Activated T-cell treated with anti-CD3 and anti-CD28 coated beads for 24 hours (primary cell): ENCODE measurements at places on chromosomes 2 and 18.

DNA sequence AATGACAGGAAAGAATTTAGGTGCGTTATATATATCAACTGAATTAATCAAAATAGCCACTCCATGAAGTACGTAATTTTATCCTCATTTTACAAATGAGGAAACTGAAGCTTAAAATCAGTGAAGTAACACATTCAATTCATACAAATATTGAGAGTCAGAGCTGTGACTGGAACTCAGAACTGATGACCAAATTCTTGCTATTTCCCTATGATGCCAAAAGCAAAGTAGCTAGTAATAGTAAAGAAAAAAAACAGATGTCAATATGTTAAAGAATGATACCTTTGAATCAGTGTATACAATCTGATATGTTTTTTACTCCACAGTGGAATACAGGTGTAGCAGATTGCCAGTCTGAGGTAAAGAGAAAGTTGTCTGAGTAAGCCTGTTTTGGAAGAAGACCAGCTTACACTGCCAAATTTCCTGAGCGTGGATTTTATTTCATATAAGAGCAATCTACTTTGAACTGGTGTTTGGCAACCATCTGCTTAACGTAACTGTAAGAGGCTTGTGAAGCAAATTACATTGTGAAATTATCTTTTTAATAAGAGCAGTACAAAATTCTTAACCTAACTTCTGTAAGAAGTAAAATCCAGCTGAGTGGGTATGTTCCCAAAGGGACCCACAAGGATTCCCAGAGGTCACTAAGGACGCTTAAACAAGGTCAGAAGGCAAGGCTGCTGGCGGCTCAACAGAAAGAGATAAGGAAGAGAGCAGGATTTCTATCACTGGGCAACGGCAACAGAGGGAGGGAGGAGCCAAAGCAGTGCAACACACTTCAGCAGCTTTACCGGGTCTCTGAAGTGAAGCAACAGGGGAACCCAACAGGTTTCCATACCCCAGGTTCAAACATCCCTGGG is 85.6 kb downstream of the IKZF2 start:
- DNase-seq: no peak

DNA sequence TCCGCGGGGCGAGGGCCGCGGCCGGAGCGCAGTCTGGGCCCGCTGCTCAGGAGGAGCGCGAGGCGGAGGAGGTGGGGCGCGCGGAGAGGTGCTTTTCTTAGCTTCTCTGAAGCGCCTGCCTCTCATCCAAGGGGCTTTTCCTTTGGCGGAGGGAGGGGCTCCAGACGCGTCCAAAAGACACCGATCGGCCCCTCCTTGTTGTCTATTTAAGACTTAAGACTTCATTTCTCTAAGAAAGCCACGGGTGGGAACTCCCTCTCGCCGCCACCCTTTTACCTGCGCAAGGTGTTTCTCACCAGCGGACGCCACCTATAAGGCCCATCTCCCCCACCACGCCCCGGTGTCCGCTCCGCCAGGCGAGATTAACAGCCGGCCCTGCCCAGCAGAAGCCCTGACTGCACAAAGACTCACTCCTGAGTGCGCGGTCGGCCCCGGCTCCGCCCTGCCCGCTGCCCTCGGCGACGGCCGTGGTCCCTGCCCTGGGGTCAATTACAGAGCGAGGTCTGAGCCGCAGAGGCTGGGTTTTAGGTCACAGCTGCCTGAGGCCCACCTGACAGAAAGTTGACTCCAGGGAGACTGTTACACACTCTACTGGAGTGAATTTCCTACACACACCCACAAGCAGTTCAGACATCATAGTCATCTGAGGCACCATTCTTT is at the start of gene DSC2:
Gene DSC2 (minus strand): TSS at position 397 of the 660 bp plus-strand sequence. CDS start 450 bp downstream, outside the sequence.
- no peak for DNase-seq

GRCh38 chr2:11016735-11017388 is 105.1 kb downstream of the KCNF1 start:
- no peak for DNase-seq

DNA sequence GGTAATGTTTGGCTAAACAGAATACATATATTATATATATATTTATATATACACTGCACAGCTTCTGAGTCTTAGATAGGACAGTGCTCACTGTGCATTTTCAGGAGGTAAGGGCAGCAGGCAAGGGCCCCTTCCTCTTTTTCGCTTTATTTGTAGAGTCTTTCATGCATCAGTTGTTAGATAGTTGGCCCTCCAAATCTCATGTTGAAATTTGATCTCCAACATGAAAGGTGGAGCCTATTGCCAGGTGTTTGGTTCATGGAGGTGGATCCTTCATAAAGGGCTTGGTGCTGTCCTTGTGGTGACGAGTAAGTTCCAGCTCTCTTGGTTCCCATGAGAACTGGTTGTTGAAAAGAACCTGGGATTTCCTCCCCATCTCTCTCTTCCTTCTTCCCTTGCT is 48.1 kb downstream of the TSN start:
- no peak for DNase-seq
